ENCODE measurements at places on chromosomes 2 and 18. TPM values are rescaled to one million over a fixed set of nuclear protein-coding genes. Genes with fewer than 3 reads are reported as not detected.

GRCh38 chr2:191539068-191539467 is 138.9 kb upstream of the NABP1 start:
- peak; percentile 54 for DNase-seq

DNA sequence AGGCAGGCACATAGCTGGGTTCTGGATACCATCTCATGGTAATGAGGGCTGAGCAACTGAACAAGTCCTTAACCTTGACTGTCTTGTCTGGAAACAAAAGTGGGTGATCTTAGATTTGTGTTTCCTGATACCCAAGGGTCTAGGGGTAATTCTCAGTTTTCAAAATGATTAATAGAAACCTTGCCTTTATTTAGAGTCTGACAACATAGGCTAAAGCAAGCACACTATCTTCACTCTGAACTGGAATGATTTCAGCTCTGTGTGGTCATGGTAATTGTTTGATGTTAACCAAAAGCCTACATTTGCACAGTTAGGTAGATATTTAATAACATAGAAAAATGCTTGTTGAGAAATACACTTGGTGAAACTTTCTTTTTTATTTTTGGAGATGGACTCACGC is 6.8 kb upstream of the LAMA3 start:
- no peak for DNase-seq

DNA sequence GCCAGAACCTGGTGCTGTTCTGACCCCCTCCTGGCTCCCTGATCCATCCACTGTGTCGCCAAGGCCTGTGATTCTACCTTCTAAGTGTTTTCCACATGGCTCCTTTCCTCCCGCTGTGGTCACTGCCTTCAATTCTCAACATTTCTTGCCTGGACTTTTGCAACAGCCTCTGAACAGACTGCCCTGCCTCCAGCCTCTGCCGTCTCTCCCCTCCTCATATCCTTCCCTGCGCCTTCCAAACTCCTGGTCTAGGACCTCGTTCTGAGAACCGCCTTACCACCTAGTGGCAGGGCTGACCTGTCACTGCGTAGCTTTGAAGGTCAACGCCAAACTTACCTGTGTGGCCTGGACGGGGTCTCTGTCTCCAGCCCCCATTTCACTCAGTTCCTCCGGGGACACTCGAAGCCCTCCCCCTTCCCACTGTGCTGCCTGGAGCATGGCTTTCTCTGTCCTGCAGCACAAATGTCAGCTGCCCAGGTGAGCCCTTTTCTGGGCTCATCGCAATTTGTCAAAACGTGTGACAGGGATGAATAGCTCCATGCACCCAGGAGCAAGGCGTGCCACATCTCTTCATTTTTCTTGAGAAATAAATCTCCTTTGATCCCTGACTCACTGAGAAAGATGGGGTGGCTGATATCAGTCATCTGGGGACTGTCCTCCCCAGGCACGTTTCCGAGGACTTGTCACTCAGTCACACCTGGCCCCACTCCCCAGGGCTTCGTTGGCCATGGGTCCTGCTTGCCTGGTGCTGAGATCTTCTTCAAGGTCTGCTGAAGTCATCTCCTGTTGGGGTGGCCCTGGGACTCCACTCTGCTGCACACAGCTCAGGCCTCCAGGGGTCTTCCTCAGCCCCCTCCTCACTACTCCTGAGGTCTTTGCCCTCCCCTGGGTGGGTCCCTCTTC is 46.7 kb downstream of the LDLRAD4 start:
- DNase-seq = no peak

- no peak for DNase-seq
These were observed 977.4 kb downstream of the TMEM182 start for GRCh38 chr2:103739186-103739585.

DNA sequence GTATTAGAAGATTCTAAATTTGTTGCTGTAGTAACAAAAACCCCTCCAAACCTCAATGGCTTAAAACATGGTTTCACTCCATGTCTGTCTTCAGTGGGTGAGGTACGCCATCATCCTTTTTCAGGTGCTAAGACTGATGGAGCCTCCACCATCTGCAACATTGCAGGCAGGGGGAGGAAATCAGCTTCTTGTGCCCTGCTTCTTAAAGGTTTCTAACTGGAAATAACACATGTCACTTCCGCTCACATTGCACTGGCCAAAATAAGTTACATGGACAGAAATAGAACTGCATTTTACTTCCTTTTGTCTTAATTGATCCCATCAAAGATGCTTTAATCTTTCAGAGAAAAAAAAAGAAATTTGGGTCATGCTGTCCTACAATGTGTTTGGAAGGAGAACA is 94.1 kb downstream of the GALNT3 start:
- no peak for DNase-seq

- DNase-seq = no peak
These were observed 7.4 kb downstream of the NFATC1 start for GRCh38 chr18:79402977-79403722.

- DNase-seq = no peak
These were observed 4.5 kb downstream of the RBMS1 start for GRCh38 chr2:160489111-160489510.

- no peak for DNase-seq
These were observed 17.5 kb downstream of the MGAT4A start for GRCh38 chr2:98713332-98714015.

- DNase-seq = peak; percentile 54
These were observed 1.1 kb downstream of the NPC1 start for GRCh38 chr18:23585007-23585871.

DNA sequence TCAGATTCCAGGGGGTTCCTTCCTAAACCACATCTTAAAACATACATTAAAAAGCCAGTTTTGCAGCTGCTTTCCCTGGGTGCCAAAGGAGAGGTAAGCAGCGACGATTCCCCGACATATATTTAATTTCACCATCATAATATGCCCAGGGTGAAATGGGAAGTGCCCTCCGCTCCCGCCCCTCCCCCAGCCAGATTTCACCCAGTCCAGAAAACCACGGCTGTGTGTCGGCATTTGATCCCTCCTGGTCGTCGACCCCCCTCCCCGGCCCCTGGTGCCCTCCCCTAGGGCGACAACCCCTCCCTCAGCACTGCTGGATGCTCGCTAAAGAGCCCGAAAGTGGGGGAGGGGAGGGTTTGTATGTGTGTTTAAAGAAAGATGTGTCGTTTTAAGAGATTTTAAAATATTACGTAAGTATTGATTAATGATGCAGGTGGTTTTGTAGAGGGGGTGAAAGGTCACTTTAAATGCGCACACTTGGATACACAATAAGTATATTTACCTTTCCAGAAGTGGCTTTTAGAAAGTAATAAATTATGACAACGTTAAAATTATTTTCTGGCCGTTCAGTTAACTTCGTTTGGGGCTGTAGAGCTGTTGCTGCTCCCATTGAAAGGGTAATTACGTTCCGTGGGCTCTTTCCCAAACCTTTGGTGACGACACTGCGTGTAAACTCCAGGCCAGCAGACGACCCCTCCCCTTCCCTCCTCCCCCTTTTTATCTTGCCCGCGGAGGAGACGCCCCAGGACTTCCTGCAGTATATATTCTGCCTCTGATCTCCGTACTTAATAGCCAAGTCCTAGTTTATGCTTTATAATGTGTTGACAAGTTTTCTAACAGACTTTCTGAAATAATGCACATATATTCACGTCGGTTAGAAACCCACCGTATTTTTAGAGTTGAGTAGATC is 3.4 kb upstream of the BCL11A start:
- no peak for DNase-seq

GRCh38 chr2:6879011-6879410 is 1.4 kb downstream of the RSAD2 start:
- no peak for DNase-seq

NCKAP5 gene
- 1.8 TPM for polyA plus RNA-seq

SH2D6 gene
- polyA plus RNA-seq = 2.3 TPM

PSMG2 gene
- polyA plus RNA-seq = 79.4 TPM

STON1 gene
- polyA plus RNA-seq = 12.2 TPM

MARCHF4 gene
- 0.28 TPM for polyA plus RNA-seq

HJURP gene
- 3.6 TPM for polyA plus RNA-seq
